ENCODE measurements at places on chromosomes 5 and 9. TPM values are rescaled to one million over a fixed set of nuclear protein-coding genes. Genes with fewer than 3 reads are reported as not detected.

- H3K27me3 ChIP-seq: peaks cover 15% of the 10 kb centered on the region
- peaks cover 15% of the 10 kb centered on the region for H3K4me1 ChIP-seq
- peak overlapping the region; percentile 85 for H3K27ac ChIP-seq
- peak overlapping the region; percentile 95 for H3K4me3 ChIP-seq
Observed at GRCh38 chr5:119452060-119452372, 281 bp upstream of the HSD17B4 start.

GRCh38 chr5:81035522-81035921, 75.4 kb downstream of the RASGRF2 start:
- peaks cover 8% of the 10 kb centered on the region for H3K36me3 ChIP-seq
- H3K4me1 ChIP-seq: no peaks in the 10 kb centered on the region
- H3K27ac ChIP-seq: no peak overlapping the region
- no peaks in the 10 kb centered on the region for H3K27me3 ChIP-seq
- H3K4me3 ChIP-seq: no peak overlapping the region

DNA sequence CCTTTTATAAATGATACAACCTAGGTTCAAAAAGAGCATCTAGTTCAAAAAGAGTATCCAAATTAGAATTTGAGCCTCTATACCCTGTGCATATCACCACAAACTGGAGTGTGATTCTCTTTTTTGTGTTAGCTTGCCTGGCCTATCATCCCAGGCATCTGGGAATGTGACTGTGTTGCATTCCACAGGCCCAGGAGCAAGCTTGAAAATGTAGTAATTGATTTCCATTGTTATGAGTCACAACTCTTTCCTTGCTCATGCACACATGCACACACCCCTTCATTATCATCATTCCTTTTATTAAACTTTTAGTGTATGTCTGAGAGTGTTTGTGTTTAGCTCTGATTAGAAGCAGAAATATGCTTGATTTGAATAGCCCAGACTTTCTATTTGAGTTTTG, 75.2 kb downstream of the FCHO2 start:
- no peak for DNase-seq
- H3K36me3 ChIP-seq: no peaks in the 10 kb centered on the region
- no peaks in the 10 kb centered on the region for H3K4me1 ChIP-seq

DNA sequence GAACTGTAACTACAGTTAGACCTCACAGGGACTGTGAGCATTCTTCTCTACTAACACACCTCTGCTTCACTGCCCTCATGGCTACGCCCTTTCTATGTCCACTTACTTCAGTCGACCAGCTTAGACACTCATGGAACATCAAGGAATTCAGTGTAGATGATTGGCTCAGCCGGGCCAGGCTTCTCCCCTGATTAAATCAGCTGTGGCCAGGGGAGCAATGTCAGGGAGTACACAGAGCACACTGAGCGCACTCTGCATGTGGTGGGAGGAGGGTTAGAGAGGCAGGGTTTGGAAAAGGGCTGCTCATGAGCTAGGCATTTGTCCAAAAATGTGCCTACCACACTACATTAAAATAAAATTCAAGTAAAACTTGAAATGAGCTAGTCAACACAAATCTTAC, 400.5 kb downstream of the ARRDC3 start:
- no peak overlapping the region for H3K4me3 ChIP-seq
- no peak for DNase-seq
- no peaks in the 10 kb centered on the region for H3K36me3 ChIP-seq
- no peaks in the 10 kb centered on the region for H3K4me1 ChIP-seq
- H3K27ac ChIP-seq: no peak overlapping the region
- H3K27me3 ChIP-seq: no peaks in the 10 kb centered on the region

GRCh38 chr9:81517954-81518353, 171.4 kb downstream of the TLE1 start:
- H3K4me3 ChIP-seq: no peak overlapping the region
- H3K36me3 ChIP-seq: no peaks in the 10 kb centered on the region
- no peaks in the 10 kb centered on the region for H3K4me1 ChIP-seq
- no peak overlapping the region for H3K27ac ChIP-seq

GRCh38 chr5:138523406-138523805, 19.6 kb downstream of the ETF1 start:
- H3K27ac ChIP-seq: no peak overlapping the region
- no peaks in the 10 kb centered on the region for H3K27me3 ChIP-seq
- no peak overlapping the region for H3K4me3 ChIP-seq
- peaks cover 23% of the 10 kb centered on the region for H3K4me1 ChIP-seq
- no peak for DNase-seq

GRCh38 chr5:28648108-28648507, 1609.7 kb upstream of the CDH9 start:
- H3K4me3 ChIP-seq: no peak overlapping the region
- no peaks in the 10 kb centered on the region for H3K36me3 ChIP-seq
- no peaks in the 10 kb centered on the region for H3K4me1 ChIP-seq
- H3K27ac ChIP-seq: no peak overlapping the region
- no peaks in the 10 kb centered on the region for H3K27me3 ChIP-seq

DNA sequence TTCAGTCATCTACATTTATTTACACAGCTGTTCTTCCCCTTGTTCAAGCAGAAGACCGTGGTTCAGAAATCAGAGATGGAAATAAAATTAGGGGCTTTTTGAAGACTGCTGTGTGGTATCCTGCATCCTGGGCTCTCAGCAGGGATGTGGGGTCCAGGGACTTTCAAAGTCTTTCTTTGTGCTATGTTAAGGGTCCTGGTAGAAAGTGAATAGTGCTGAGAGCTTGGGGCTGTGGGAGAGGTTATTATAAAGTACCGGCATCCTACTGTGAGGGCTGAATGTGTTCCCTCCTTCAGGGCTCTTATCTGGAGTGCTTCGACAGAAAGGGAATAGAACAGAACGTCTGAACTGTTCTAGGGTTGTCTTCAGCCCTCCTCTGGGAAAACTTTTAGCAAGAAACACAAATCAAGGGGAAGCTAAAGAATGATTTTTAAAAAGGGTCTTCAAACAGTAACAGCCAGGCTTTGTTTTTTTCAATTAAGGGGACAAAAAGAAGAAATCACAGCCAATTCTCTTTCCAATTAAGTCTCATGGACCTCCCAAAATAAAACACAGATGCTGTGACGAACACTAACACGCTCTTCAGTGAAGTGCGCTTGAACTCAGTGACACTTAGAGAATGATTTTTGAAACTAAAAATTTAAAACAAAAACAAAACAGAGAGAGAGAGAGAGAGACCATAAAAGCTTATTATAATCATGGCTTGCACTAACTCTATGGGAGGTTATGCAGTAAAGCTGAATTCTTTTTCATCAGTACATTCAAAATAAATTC, 15.7 kb upstream of the SLC1A3 start:
- H3K36me3 ChIP-seq: no peaks in the 10 kb centered on the region
- H3K4me3 ChIP-seq: no peak overlapping the region
- H3K4me1 ChIP-seq: no peaks in the 10 kb centered on the region

GRCh38 chr5:136279314-136279713, 86.0 kb downstream of the TRPC7 start:
- H3K36me3 ChIP-seq: no peaks in the 10 kb centered on the region
- no peaks in the 10 kb centered on the region for H3K4me1 ChIP-seq
- no peak for DNase-seq
- H3K4me3 ChIP-seq: no peak overlapping the region
- H3K27ac ChIP-seq: no peak overlapping the region
- no peaks in the 10 kb centered on the region for H3K27me3 ChIP-seq

DNA sequence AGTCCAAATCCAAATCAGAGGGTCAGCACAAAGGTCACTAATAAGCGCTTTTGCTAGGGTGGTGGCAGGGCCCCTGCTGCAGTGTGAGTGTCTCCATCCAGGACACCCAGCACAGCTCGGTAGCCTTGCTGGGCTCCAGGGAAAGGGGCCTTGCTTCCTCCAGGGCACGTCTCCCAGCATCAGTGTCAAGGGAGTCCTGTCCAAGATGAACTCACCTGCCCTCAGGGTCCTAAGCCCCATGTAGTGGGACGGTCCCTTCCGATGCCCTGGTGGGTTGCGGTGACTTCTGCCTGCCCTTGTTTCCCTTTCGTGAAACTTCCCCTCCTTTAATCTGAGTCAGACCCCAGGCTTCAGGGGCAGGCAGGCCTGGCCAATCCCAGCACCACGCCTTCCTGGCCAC, 101.7 kb downstream of the ZNF354C start:
- no peak overlapping the region for H3K27ac ChIP-seq
- DNase-seq: no peak
- H3K4me1 ChIP-seq: no peaks in the 10 kb centered on the region
- H3K36me3 ChIP-seq: no peaks in the 10 kb centered on the region
- no peak overlapping the region for H3K4me3 ChIP-seq
- no peaks in the 10 kb centered on the region for H3K27me3 ChIP-seq

DNA sequence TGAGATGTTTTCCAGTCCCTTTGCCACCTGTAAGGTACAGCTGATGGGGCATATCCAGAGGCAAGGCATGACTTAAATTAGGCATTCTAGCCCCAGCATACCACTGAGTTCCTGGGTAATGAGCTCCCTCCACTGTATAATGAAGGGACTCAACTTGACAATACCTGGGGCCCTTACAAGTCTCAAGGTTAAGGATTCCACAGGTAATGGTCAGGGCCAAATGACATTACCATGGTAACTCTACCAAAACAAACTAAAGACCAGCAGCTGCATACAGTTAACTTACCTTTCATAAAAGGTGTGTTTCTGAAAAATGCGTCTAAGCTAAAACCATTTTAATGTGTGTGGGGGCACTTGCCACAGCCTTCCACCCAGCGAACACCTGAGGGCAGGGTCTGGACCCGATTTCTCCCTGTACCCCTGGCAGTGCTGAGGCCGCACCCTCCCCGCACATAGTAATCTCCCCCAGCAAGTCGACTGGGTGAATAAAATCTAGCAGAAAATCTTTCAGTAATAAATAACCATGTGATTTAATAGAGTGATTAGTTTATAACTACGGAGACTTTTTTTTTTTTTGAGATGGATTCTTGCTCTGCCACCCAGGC, 24.2 kb downstream of the CCDC69 start:
- no peak for DNase-seq
- peaks cover 52% of the 10 kb centered on the region for H3K36me3 ChIP-seq
- H3K4me3 ChIP-seq: no peak overlapping the region

- H3K36me3 ChIP-seq: peaks cover 2% of the 10 kb centered on the region
- H3K27ac ChIP-seq: no peak overlapping the region
- no peak for DNase-seq
- H3K27me3 ChIP-seq: peaks cover 17% of the 10 kb centered on the region
- no peak overlapping the region for H3K4me3 ChIP-seq
Observed at GRCh38 chr5:14383923-14384322, 197.7 kb upstream of the OTULINL start.

- H3K27me3 ChIP-seq: peaks cover 2% of the 10 kb centered on the region
- no peak overlapping the region for H3K27ac ChIP-seq
- no peak for DNase-seq
- no peaks in the 10 kb centered on the region for H3K4me1 ChIP-seq
- no peak overlapping the region for H3K4me3 ChIP-seq
- no peaks in the 10 kb centered on the region for H3K36me3 ChIP-seq
Observed at GRCh38 chr5:169429044-169429443, 128.1 kb upstream of the SLIT3 start.

- no peak overlapping the region for H3K4me3 ChIP-seq
- DNase-seq: peak; percentile 45
- no peak overlapping the region for H3K27ac ChIP-seq
- H3K4me1 ChIP-seq: peaks cover 19% of the 10 kb centered on the region
Observed at GRCh38 chr5:50663636-50664035, 2.8 kb upstream of the PARP8 start.

DNA sequence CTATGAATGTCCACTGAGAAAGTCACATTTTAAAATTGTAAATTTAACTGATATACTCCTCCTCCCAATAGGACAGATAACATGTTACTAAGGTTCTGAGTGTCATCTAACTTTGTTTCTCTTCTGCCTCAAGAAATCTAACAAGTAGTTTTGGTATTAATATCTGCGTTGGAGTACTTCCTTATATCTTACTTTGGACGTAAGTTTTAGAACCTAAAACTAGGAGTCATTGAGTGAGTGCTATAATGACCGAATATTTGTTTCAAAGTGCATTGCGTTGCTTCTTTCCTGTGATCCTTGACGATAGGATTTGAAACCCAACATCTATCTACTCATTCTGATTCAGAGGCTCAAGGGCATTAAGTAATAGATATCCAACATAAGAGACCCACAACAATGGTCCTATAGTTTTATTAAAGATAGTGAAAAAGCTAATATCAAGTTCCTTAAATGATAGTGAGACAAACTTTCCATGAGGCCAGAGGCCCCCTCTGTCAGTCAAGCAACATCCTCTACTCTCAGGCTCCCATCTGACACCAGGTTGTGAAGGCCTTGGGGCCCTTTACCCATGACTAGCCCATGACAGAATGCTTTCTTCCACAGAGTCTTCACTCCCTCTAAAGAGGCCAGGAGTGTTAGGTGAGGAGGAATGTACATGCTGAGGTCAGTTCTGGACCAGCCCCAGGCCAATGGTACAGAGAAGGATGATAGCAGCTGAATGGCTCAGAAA, 45.3 kb upstream of the MAP3K1 start:
- H3K27me3 ChIP-seq: no peaks in the 10 kb centered on the region
- no peaks in the 10 kb centered on the region for H3K36me3 ChIP-seq
- H3K4me3 ChIP-seq: no peak overlapping the region
- no peak for DNase-seq
- H3K27ac ChIP-seq: no peak overlapping the region

DNA sequence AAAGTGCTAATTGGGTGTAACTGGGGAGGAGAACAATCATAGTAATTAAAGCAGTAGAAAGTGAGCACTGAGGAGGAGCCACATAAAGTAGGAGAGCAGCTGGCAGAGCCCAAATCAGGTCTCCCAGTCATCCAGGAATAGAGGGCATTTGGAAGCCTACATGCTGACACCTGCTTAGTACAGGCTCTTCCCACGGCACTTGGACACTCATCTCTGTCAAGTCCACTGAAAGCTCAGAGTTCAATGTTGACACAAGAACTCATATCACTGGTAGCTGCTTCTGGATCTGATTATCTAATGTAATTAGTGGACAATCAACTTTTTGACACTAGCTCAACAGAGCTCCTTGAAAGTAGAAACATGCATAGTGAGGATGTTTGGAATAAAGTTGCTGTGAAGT, 45.9 kb upstream of the PCSK1 start:
- no peaks in the 10 kb centered on the region for H3K4me1 ChIP-seq

- no peak overlapping the region for H3K27ac ChIP-seq
- H3K4me3 ChIP-seq: no peak overlapping the region
- no peak for DNase-seq
- H3K27me3 ChIP-seq: no peaks in the 10 kb centered on the region
- peaks cover 4% of the 10 kb centered on the region for H3K4me1 ChIP-seq
Observed at GRCh38 chr9:131160416-131161112, 35.2 kb downstream of the NUP214 start.

DNA sequence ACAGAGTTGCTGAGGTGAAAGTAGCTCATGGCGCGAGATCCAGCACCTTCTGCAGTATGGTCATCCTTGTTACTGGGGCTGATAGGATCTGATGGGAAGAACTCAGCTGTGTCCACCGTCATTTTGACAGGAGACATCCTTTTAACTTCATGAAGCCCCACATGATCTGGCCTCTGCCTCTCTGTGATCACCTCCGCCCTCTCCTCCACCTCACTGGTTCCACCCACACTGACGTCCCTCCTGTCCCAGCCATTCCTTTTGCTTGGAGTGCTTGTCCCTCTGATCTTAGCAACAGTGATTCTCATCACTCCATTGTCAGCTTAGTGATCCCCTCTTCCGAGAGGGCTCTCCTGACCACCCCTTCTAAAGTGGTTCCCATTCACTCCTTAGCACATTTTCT, 25.8 kb downstream of the NEUROG1 start:
- DNase-seq: no peak
- no peaks in the 10 kb centered on the region for H3K36me3 ChIP-seq
- H3K27me3 ChIP-seq: peaks cover 46% of the 10 kb centered on the region
- H3K4me3 ChIP-seq: no peak overlapping the region
- no peaks in the 10 kb centered on the region for H3K4me1 ChIP-seq

Gene DRD1
- total RNA-seq: not detected

Gene RORB
- total RNA-seq: 0.05 TPM

Gene SLC6A18
- not detected for total RNA-seq

Gene CCDC192
- not detected for total RNA-seq

Gene ACSL6
- total RNA-seq: 36.9 TPM

Gene DNM1
- 1.5 TPM for total RNA-seq
